NCI-H82 (cell line): ENCODE measurements at places on chromosomes 6 and 20.

DNA sequence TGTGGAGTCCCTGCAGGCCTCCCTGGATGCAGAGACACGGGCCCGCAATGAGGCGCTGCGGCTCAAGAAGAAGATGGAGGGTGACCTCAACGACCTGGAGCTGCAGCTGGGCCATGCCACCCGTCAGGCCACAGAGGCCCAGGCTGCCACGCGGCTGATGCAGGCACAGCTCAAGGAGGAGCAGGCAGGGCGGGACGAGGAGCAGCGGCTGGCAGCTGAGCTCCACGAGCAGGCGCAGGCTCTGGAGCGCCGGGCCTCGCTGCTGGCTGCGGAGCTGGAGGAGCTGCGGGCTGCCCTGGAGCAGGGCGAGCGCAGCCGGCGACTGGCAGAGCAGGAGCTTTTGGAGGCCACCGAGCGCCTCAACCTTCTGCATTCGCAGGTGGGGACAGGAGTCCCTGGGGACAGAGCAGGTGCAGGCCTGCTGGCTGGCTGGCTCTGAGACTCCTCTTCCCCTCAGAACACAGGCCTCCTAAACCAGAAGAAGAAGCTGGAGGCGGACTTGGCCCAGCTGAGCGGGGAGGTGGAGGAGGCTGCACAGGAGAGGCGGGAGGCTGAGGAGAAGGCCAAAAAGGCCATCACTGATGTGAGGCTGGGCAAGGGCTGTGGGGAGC, 44.7 kb downstream of the MYH7B start:
- DNase-seq, result no peak

DNA sequence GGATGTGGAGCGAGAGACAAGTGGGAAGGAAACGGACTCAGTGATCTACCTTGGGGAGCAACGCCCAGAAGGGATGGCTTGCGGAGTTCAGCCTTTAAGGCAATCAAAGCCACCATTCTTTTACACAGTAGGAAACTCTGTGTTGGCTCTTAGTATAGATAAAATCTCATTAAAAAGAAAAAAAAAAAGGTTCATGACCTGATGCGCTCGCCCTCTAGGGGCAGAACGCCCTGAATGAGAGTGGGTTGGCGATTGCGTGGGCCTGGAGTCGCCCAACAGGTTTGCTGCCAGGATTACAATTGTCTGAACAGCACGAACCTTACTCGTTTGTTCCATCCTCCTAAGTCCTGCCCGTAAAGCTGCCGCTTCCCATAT, 1.2 kb downstream of the TPD52L1 start:
- peak; percentile 84 for DNase-seq

DNA sequence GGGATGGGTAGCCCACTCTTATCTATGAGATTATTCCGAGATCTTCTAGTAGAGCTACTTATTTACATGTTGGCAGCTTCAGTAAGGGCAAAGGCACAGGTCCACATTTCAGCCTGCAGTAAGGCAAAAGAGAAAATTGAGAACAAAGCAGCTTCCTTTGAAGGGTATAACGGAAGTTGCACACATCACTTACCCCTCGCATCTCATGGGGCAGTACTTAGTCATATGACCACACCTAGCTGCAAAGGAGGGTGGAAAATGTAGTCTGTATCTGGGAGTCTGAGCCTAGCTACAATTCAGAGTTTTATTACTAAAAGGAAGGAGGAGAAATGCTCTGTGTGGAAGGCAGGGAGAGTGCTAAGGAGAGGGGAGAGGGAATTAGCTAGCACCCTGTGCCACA, 29.7 kb downstream of the SPACA1 start:
- no peak for DNase-seq

- no peak for DNase-seq
Observed at GRCh38 chr20:60237981-60238380, 279.8 kb downstream of the CDH26 start.

DNA sequence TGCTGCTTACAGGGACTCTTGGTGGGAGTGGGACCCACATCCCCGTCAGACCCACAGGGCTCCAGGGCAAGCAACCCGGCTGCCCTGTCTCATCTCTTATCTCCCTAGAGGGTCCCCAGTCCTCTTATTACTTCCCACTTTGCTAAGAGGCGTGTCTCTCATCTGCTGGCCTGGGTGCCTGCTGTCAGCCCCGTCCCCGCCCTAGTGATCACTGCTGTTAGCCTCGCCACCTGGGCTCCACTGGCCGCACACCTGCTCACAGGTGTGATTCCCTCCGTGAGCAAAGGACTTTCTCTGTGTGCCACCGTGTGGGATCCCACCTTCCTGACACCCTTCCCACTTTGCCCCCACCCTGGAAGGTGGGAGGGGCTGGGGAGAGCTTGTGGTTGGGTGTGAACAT, 57.6 kb downstream of the TCP11 start:
- DNase-seq, result no peak

DNA sequence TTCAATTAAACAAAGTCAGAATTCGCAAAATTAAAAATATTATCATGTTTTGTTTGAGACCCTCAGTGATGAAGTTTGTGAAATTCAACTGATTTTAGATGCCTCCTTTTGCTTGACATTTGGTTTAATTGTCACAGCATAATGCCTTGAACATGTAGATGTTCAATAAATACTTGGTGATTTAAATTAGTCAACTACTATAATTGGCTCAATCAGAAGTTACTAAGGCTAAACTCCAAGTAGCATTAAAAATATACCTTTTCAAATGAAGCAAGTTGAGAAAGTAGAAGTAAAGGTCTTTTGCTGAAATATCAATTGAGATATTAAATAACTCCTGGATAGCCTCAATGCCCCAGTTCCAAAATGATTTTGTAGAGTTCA, 145.8 kb upstream of the AKIRIN2 start:
- no peak for DNase-seq

DNA sequence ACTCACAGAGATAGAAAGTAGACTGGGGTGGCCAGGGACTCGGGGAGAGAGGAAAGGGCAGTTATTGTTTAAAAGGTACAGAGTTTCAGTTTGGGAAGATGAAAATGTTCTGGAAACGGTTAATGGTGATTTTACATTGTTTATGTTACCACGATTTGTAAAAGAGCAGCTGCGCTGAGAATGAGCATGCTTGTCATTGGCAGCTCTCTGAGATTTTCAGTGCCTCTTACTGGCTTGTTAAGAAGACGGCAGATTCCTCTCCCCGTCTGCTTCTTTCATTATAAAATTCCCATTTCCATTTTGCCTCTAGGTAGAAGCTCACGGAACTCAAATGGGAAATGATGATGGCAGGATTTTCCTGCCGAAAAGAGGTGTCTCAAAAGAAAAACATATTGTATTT, 39.7 kb upstream of the PPP1R3G start:
- DNase-seq, result no peak

DNA sequence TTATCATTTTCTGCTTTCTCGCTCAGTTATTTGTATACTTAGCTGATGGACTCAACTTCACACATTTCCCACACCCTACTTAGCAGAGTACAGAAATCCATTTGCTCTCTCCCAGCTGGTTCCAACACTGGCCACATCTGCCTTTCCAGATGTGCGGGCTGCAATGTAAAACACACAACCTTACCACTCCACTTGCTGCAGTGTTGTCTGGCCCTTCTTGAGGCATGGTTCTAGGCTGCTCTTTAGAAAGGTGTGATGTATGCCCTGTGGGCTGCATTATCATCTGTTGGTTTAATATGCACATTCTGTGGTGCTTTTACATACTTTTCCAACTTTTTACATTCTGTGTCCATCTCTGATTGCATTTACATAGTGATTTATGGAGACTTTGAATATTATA, 56.5 kb downstream of the TRAF3IP2 start:
- DNase-seq, result no peak

DNA sequence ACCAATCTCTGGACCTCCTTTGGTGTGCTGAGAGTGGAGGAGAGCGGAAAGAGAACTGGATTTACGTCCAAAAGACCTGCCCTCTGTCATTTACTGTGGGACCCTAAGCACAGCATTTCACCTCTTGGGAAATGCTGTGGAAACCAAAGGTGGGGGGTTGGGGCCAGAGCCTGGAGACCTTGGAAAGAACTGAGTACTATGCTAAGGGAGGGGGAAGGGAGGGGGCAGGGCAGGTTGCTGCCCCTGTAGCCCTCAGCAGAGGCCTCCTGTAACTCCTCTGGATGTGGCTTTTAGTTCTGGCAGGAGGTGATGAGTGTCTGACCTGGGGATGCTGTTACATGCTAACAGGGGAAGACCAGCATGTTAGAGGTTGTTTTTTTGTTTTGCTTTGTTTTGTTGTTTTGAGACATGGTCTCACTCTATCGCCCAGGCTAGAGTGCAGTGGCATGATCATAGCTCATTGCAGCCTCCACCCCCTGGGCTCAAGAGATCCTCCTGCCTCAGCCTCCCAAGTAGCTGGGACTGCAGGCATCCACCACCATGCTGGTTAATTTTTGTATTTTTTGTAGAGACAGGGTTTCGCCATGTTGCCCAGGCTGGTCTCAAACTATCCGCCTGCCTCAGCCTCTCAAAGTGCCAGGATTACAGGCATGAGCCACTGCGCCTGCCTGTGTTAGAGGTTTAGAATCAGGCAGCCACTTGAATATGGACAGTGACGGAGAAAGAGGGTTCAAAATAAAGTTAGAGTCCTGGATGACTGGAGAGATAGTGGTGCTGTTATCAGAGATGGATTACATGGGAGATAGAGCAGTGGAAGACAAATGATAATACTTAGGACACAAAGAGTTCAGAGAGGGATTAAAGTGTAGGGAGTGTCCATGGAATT, 18.4 kb upstream of the PARD6B start:
- DNase-seq, result no peak

GRCh38 chr6:116280161-116280932, 617 bp upstream of the TSPYL1 start:
- peak; percentile 44 for DNase-seq

GRCh38 chr20:46706242-46706641, 3.2 kb upstream of the SLC2A10 start:
- DNase-seq, result no peak

DNA sequence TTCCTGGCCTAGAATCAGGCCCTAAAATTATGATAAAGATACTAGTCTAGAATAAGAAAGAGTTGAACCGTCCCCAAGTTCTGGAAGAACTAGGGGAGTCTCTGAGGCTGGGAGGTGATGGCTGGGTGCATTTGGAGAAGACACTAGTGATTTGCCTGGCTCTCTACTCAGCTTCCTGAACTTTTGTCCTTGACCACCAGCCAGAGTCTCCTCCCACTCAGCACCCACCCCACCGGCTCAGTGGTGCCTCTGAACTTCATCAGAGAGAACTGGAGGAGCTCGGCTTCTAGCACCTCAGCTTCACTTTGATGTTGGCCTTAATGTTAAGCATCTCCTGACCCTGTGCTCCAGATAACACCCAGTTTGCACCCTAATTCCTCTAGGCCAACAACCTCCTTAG, 73.0 kb downstream of the PERP start:
- no peak for DNase-seq

DNA sequence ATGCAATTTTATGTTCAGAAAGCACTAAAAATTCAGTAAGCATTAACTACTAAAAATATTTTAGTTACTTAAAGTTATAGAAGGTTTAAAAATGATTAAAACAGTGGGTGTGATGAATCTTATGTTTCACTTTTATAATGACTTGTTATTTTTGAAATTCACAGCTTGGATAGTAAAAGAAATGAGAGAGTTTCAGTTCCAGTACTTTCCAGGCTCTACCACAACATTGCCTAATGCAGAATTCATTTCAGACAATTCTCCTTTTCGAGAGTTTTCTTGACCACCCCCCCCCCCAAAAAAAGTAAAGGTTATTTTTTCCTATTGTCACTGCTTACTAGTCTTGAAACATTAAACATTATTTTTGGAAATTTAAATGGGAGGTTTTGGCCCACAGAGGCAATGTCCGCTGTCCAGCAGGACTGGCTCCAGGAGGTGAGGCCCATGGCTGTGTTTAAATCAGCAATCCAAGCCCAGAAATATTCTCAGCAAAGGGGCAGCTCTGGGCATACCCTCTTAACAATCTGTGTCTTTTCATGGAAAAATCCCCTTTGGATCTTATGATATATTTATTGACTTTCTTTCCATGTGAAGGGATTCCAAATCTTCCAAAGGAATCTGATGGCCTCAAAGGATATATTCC, 519.9 kb downstream of the MAFB start:
- DNase-seq, result no peak

GRCh38 chr20:18983796-18984195, 170.2 kb downstream of the SCP2D1 start:
- no peak for DNase-seq

DNA sequence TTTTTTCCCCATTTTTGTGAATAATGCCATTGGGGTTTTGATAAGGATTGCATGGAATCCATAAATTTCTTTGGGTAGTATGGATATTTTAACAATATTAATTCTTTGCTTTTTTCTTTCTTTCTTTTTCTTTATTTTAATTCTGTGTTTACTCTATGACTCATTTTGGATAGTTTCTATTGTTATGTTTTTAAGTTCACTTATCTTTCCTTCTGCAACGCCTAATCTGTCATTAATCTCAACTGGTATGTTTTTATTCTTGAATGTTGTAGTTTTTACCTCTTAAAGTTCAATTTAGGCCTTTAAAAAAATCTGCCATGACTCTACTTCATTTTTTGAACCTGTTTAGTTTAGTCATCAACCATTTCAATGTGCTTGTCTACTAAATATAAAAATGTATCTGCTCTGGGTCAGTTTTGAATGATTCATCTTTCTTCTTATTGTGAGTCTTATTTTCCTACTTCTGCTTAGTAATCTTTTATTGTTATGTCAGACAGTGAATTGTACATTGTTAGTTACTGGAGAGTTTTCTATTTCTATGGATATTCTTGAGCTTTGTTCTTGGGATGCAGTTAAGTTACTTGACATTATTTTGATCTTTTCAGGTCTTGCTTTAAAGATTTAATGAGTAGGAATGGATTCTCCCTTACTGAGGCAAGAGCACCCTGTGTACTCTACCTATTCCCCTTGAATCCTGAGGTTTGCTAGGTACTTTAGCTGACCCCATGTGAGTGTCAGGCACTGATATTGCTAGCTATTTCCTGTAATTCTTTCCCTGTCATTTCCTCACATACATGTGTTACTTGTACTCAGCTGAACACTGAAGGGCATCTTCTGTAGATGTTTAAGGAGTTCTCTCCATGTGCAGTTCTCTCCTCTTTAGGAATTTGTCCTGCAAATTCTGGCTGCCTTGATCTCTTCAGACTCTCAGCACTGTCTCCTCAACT, 104.2 kb downstream of the TFAP2B start:
- DNase-seq, result no peak

DNA sequence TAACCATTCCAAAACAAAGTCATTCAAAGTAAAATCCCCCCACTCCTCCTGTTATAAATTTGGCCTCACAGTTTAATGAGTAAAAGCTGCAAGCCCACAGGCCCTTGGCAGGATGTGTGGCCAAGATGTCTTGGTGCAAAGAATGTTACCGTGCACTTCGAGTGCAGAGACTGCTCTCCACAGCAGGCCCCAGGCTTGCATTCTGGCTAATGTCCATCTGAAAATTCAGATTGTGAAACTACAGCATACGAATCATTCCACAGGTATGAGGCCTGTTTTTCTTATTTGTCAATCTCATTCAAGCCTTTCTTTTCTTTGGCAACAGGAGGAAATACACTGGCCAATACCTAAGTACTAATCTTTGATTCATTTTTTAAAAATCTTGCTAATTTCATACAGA, 7.1 kb downstream of the RPS6KA2 start:
- no peak for DNase-seq
